ENCODE measurements at places on chromosomes 11 and 22.

GRCh38 chr11:87659807-87660206 is 515.4 kb downstream of the RAB38 start:
- H3K27ac ChIP-seq: no peak overlapping the region
- no peaks in the 10 kb centered on the region for H3K27me3 ChIP-seq
- no peaks in the 10 kb centered on the region for H3K4me1 ChIP-seq
- H3K4me3 ChIP-seq: no peak overlapping the region

- H3K4me3 ChIP-seq: no peak overlapping the region
- no peaks in the 10 kb centered on the region for H3K36me3 ChIP-seq
- DNase-seq: no peak
- H3K27me3 ChIP-seq: peaks cover 60% of the 10 kb centered on the region
These were observed 409.4 kb upstream of the B3GAT1 start for GRCh38 chr11:134821422-134821821.

- H3K27ac ChIP-seq: peak overlapping the region; percentile 97
- H3K4me3 ChIP-seq: peak overlapping the region; percentile 97
- no peak for DNase-seq
These were observed 815 bp downstream of the EHD1 start for GRCh38 chr11:64877390-64878222.

GRCh38 chr11:126311401-126312291 is 7.8 kb downstream of the DCPS start:
- H3K27ac ChIP-seq: peak overlapping the region; percentile 37
- H3K36me3 ChIP-seq: peaks cover 5% of the 10 kb centered on the region
- peaks cover 18% of the 10 kb centered on the region for H3K4me1 ChIP-seq
- no peaks in the 10 kb centered on the region for H3K27me3 ChIP-seq

DNA sequence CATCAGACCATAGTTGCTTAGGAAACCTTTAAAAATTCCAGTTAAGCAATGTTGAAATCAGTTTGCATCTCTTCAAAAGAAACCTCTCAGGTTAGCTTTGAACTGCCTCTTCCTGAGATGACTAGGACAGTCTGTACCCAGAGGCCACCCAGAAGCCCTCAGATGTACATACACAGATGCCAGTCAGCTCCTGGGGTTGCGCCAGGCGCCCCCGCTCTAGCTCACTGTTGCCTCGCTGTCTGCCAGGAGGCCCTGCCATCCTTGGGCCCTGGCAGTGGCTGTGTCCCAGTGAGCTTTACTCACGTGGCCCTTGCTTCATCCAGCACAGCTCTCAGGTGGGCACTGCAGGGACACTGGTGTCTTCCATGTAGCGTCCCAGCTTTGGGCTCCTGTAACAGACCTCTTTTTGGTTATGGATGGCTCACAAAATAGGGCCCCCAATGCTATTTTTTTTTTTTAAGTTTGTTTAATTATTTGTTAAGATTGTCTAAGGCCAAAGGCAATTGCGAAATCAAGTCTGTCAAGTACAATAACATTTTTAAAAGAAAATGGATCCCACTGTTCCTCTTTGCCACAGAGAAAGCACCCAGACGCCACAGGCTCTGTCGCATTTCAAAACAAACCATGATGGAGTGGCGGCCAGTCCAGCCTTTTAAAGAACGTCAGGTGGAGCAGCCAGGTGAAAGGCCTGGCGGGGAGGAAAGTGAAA is 73.4 kb downstream of the NCAPD3 start:
- H3K4me1 ChIP-seq: peaks cover 4% of the 10 kb centered on the region
- H3K36me3 ChIP-seq: peaks cover 6% of the 10 kb centered on the region
- H3K4me3 ChIP-seq: no peak overlapping the region
- no peak for DNase-seq
- peak overlapping the region; percentile 70 for H3K27ac ChIP-seq
